ENCODE measurements at places on chromosomes 7 and 10. TPM values are rescaled to one million over a fixed set of nuclear protein-coding genes. Genes with fewer than 3 reads are reported as not detected.

DNA sequence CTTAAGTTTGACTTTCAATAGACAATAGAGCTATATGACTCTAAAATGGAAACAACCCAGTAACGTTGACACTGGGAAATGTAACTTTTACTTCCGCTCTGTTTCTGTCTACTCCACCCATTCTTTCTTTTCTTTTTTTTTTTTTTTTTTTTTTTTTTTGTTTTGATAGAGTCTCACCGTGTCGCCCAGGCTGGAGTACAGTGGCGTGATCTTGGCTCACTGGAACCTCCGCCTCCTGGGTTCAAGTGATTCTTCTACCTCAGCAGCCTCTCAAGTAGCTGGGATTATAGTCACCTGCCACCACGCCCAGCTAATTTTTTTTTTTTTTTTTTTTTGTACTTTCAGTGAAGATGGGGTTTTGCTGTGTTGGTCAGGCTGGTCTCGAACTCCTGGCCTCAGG, 13.9 kb downstream of the PRSS2 start:
- DNase-seq: no peak

RBM28 gene
- 33.4 TPM for total RNA-seq

GRCh38 chr7:155988416-155988815, 176.2 kb upstream of the SHH start:
- no peak for DNase-seq

SPDYE6 gene
- total RNA-seq: not detected

DNA sequence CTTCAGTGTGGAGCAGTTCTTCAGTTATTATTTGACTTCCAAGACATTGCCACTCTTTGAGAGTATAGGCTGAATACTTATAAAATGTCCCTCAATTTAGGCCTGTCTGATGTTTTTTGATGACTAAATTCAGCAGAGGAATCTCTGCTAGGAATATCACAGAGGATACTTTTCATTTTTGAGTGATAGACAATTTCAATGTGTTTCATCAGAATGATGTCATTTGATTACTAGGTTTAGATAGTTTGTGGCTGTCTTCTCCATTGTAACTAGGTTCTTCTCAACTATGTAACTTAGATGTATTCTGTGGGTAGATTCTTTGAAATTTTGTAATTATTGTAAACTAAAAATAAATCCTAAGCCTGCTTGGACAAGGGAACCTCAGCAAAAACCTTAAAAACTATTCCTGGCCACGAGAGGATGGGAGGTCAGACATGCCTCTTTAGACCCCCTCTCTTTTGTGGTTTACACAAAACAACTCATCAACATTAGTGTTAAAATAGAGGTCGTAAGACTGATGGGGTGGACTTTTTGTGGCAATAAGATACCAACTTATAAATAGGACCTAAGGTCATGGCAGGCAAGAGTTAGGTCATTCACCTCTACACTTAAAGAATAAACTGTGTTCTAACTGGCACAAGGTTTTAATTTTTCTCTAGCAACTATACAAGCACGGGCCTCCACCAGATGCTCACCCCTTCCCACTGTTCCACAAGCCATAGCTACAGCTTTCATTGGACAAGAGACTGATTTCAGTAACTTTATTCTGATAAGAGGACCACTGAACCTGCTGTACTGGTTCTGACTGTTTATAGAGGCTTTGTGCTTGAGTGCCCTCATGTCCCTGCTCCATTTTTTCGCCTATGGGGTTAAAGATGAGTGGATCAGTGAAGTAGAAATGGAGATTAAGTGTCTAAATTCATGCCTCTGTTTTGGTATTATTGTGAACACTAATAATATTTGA, 33.7 kb downstream of the CYP2C8 start:
- DNase-seq: no peak

ZKSCAN1 gene
- total RNA-seq: 40.2 TPM

- peak; percentile 90 for DNase-seq
These were observed 431 bp downstream of the ZYX start for GRCh38 chr7:143381427-143382125.

ZNF467 gene
- 2.4 TPM for total RNA-seq

GRCh38 chr10:13684252-13684791, 97.6 kb downstream of the PRPF18 start:
- DNase-seq: peak; percentile 81

DNA sequence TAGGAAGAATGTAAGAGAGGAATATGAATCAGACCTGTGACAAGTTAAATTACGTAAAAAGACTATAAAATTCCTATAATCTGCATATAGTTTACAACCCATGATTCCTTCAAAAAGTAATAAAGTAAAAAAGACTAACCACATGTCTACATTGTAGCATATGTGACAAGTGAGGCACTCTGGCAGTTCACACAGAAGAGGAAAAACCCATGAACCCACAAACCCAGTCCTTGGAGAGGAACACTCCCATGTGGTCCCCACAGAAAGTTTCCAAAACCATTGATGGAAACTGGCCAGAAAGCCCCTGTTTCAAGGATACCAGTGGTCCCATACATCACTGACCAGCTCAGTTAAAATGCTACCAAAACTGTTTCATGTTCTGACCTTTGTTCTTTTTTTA, 15.7 kb downstream of the KDM7A start:
- DNase-seq: no peak

DNA sequence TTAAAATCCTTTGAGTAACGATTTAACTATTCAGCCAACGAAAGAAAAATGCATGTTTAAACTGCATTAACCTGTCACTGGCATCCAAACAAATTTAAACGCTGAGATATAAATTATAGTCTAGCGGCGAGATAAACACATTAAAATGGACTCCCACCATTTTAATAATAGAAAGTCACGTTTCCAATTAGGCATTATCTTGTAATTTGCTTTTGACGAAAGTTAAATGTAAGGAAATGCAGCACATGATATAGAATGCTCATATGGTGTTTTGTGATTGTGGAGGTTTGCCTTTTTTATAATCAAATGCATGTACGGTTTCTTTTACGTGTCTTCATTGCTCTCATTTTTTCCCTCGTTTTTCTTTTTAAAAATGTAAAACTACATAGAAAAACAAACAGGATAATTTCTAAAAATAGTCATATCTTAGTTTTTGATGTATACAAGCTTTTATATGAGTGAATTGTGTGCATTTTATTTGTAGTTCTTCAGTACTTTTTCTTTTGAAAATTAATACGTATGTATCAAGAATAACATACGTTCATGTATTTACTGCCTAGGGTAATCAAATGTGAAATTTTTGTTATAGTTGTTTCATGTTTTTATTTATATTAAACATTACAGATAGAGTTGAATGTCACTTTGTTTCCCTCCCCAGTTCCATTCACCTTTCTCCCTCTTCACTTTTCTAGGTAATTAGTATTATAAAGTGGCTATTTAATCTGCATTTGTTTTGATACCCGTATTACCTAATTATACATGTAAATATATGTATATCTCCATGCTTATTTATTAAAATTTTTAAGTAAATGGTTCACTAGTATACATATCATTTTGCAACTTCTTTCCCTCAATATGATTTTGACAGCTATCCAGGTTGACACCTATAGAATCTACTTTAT, 1.1 kb upstream of the KLF14 start:
- no peak for DNase-seq

GRCh38 chr7:127378537-127378936, 14.0 kb downstream of the ZNF800 start:
- DNase-seq: no peak

DNA sequence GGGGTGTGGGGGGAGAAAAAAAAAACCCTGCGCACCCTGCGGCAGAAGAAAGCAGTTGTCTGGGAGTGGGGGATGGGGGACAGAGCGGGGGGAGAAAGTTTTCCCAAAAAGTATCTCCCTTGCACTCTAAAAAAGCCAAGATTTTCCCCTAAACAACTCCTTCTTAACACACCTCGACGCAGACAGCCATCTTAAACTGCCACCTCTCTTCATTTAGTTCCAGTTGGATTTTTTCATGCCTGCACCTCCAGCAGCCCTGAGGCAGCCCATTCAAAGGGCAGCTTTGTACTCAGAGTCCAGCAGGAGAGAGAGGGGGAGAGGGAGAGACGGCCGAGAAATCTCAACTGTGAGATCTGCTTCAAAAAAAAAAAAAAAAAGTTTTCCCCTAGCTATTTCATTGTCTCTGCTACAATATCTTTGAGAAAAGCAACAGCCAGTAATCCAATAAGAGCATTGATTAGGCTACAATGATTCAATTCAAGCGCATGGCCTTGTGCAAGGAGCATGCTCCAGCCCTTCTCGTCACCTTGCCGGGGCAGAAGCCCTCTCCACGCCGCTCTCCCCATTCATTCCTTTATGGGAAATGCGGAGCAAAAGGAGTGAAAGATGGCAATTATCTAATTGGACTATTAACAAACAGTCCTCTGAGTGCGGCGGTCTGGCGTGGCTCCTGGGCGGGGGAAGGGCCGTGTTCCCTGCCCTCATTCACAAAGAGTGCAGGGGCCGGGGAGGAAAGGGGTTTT, 939 bp upstream of the VAX1 start:
- DNase-seq: no peak

DNA sequence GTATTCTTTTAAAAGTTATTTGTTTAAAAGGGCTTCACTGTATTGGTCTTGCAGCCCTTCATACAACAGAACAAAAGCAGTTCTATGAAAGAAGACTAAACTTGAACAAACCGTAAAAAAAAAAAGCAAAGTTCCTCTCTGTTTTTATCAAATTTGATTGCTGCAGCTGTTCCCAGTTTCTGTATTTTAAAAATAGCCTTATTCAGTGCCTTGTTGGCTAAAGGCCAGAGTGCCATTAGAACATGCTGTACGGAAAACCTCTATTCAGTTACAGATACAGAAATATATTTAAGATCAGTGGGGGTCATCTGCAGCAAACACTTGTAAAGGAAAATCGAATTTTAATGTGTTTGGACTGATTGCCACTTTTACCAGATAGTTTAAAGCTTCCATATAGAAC, 207.8 kb upstream of the ETV1 start:
- no peak for DNase-seq

GRCh38 chr10:119595676-119596515, 868 bp downstream of the TIAL1 start:
- DNase-seq: peak; percentile 69

NUP205 gene
- total RNA-seq: 19.5 TPM

KNDC1 gene
- not detected for total RNA-seq

TMEM130 gene
- not detected for total RNA-seq

PLCE1 gene
- 7.5 TPM for total RNA-seq

- peak; percentile 46 for DNase-seq
These were observed 125.9 kb upstream of the LYZL2 start for GRCh38 chr10:30755441-30755953.

GRCh38 chr7:106681815-106682495, 21.0 kb upstream of the CCDC71L start:
- no peak for DNase-seq

GRCh38 chr7:39429421-39429820, 136.8 kb upstream of the YAE1 start:
- DNase-seq: no peak

GRCh38 chr7:35430547-35431153, 176.8 kb upstream of the TBX20 start:
- no peak for DNase-seq

DNA sequence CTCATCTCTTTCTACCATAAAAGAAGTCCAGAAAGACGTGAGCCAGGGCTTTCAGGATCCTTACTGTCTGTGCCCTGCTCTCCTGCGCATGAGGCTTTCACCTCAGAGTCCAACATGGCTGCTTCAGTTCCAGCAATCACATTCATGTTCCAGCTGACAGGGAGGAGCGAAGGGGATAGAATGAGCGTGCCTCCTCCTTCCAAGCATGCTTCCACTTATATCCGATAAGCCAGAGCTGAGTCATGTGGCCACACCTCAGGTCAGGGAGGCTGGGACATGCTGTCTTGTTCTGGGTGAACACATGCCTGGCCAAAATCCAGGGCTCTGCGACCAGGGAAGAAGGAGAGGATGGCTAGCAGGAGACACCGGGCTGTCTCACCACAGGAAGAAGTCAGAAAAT, 248.2 kb downstream of the SKAP2 start:
- DNase-seq: no peak

- DNase-seq: no peak
These were observed 163.1 kb upstream of the NPVF start for GRCh38 chr7:25391295-25391861.

SERPINE1 gene
- total RNA-seq: 7.2 TPM

DEPP1 gene
- total RNA-seq: 37.4 TPM

MYOF gene
- 7.0 TPM for total RNA-seq

GRCh38 chr7:132255898-132256297, 320.4 kb downstream of the PLXNA4 start:
- DNase-seq: no peak

AGAP9 gene
- total RNA-seq: 2.7 TPM

GRCh38 chr10:110076559-110077318, 69.0 kb downstream of the ADD3 start:
- no peak for DNase-seq

DNA sequence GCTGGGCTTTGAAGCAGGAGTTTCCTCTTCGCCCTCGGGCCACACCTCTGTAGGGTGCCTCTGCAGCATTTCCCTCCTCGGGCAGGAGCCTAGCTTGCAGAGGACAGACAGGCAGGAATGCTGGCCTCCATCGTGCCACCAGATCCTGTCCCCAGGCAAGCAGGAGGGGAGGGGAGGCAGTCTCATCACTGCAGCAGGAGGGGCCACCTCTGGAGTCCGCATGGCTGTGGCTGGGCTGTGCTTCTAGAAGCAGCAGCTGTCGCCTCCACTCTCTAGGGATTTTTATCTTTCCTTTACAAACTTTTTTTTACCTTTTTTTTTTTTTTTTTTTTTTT, 181.4 kb downstream of the CUX1 start:
- no peak for DNase-seq

DNA sequence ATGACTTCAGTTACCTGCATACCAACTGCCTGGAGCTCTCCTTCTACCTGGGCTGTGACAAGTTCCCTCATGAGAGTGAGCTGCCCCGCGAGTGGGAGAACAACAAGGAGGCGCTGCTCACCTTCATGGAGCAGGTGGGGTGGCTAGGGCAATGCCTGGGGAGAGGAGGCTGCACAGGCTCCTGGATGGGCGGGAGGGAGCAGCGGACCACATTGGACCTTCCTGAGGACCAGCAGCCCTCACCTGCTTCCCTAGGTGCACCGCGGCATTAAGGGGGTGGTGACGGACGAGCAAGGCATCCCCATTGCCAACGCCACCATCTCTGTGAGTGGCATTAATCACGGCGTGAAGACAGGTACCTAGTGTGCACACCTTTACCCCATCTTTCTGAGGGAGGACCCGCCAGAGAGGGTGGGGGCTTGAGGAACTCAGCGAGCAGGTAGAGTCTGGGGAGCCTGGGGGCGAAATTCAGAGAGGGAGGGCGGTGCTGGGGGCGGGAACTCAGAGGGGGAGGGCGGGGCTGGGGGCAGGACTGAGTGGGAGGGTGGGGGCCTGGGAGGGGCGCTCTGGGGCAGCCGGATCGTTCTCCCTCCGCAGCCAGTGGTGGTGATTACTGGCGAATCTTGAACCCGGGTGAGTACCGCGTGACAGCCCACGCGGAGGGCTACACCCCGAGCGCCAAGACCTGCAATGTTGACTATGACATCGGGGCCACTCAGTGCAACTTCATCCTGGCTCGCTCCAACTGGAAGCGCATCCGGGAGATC, 9.0 kb downstream of the AEBP1 start:
- DNase-seq: no peak
